ENCODE measurements at places on chromosomes 4 and X. TPM values are rescaled to one million over a fixed set of nuclear protein-coding genes. Genes with fewer than 3 reads are reported as not detected.

The CLRN2 gene
- not detected for total RNA-seq

The FGFBP1 gene
- not detected for total RNA-seq

The TMEM164 gene
- total RNA-seq = 21.2 TPM

The NHS gene
- total RNA-seq = 0.13 TPM

The UNC5C gene
- under 0.01 TPM for total RNA-seq

The CTAG2 gene
- total RNA-seq = not detected

The GPR50 gene
- not detected for total RNA-seq

The SPANXB1 gene
- not detected for total RNA-seq

The GPC3 gene
- not detected for total RNA-seq

The SYTL4 gene
- total RNA-seq = 20.1 TPM

The SPON2 gene
- 0.57 TPM for total RNA-seq
